ENCODE measurements at places on chromosomes 6 and 20.

GRCh38 chr6:24614648-24615047 is 31.3 kb downstream of the KIAA0319 start:
- DNase-seq, result no peak

DNA sequence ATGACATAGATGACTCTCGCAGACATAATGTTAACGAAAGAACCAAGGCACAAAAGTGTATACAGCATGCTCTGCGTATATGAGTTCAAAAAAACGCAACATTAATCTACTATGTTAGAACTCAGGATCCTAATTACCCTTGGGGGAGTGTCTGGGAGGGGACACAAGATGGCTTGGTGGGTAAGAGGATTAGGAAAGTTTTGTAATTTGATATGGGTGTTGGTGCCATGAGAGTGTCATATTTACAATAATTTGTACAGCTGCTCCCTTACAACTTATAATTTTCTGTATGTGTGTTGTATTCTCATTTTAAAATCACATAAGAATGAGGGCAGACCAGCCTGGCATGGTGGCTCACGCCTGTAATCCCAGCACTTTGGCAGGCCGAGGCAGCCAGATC is 38.6 kb downstream of the TFEB start:
- DNase-seq, result no peak

GRCh38 chr6:3788408-3789017 is 37.0 kb upstream of the PXDC1 start:
- DNase-seq, result no peak

GRCh38 chr20:31496761-31497295 is 17.4 kb upstream of the HM13 start:
- no peak for DNase-seq

- DNase-seq, result no peak
These were observed 22.8 kb downstream of the FYN start for GRCh38 chr6:111850295-111850937.

GRCh38 chr6:31094389-31094881 is 17.9 kb downstream of the C6orf15 start:
- no peak for DNase-seq

DNA sequence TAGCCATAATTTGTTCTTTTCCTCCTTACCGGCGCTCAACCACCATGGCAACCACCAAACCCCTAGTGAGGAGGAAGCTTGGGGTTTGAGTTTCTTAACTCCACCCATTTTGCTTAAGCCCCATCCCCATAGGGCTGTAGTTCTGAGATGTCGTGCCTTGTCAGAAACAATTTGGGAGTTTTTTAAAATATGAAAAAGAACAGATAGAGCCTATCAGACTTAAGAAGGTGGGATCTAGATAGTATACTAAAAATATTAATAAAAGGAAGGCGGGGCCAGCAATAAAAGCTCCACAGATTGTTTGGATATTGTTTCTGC is 5.6 kb downstream of the BRD2 start:
- no peak for DNase-seq

DNA sequence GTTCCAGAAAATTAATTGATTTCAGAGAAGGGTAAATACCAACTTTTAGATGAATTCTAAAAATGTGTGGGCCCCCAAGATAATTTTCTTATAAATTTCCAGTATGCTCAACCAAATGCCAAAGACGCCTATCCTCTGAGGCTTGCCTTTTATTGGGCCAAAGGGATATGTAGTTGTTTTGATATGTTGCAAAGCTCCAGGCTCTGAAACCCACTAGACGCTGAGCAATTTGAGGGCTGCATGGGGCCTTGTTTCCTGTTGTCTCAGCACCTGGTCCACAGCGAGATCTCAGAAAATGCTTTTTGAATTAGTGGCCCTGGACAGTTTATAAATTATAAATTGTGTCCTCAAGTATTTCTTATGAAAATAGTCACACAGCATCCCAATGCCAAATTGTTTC is 397.2 kb downstream of the SAMD5 start:
- DNase-seq, result no peak

- DNase-seq, result peak; percentile 1
These were observed 2.7 kb upstream of the MEI4 start for GRCh38 chr6:77650098-77650663.

DNA sequence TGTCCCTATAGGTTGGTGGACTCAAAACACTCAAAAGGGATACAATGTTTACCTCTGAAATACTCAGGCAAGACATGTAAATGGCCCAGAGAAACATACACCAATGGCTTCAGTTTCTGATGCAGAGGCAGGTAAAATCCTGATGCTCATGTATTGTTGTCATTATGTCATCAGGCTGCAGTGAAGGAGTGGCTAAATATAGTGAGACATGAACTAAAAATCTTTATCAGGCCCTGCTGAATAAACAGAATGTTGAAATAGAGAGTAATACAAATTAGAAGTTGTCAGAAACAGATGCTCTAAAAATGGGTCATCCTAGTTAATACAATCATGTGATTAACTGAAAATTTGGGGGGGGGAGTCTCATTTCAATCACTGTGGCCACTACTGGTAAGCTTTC is 20.4 kb downstream of the PTPRK start:
- DNase-seq, result no peak

Measured in stimulated activated CD4-positive, alpha-beta T cell treated with anti-CD3 and anti-CD28 coated beads, Interleukin-2, amount 100 ng/mL, for 4 hours (primary cell).